Thoracic aorta (tissue), 2 donors: ENCODE measurements at places on chromosomes 5 and 9.
A peak's percentile ranks its signal among the peaks of the same experiment; 100 is the strongest.

DNA sequence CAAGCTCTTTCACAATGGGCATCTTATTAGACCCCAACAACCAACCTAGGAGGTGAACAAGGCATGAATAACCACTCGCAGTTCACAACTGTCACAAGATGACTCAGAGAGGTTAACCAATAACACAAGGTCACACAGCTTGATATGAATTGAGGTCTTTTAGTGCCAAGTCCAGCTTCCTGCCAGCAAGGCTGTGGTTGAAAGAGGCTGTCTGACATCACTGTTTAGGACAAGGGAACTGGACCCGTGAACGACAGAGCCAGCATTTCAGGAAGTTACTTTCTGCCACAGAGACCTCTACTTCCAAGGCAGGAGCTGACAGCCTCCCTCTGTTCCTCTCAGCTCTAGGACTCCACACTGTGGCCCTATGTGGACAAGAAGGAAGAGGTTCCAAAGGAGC is 53.4 kb upstream of the ALDH1B1 start:
- no peak for DNase-seq

- DNase-seq = no peak
Observed at GRCh38 chr9:137465720-137466388, 6.7 kb upstream of the NSMF start.

DNA sequence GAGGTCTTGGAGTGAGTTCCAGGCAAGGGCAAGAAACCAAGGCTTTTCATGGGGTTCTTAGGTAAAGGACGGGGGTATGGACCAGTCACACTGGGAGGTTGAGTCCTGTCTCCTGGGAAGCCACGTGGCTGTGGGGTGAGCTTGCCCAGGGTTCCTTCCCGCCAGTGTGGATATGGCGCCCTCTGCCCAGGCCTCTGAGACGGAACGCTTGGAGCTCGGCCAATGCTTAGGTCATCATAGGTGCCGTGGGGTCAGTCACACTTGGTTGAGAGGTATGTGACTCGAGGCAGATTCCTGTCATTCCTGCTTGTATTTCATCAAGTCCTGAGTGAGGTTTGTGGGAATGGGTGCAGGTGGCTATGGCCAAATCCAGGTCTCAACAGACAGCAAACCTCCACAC is 46.2 kb downstream of the TENT4A start:
- DNase-seq = no peak

- peak; percentile 87 for DNase-seq
Observed at GRCh38 chr9:93119953-93120845, 13.9 kb downstream of the NINJ1 start.

- no peak for DNase-seq
Observed at GRCh38 chr9:18447541-18447940, 26.4 kb upstream of the ADAMTSL1 start.

- no peak for DNase-seq
Observed at GRCh38 chr9:13513716-13514444, 234.4 kb upstream of the MPDZ start.

GRCh38 chr5:124706051-124706450 is 40.4 kb downstream of the ZNF608 start:
- no peak for DNase-seq

GRCh38 chr5:63961125-63961597 is 1.1 kb downstream of the HTR1A start:
- no peak for DNase-seq
